ENCODE measurements at places on chromosomes 5 and 9.

GRCh38 chr9:132638240-132638639, 31.5 kb downstream of the DDX31 start:
- DNase-seq, result no peak

GRCh38 chr5:137666901-137667300, 69.0 kb downstream of the KLHL3 start:
- DNase-seq, result no peak

DNA sequence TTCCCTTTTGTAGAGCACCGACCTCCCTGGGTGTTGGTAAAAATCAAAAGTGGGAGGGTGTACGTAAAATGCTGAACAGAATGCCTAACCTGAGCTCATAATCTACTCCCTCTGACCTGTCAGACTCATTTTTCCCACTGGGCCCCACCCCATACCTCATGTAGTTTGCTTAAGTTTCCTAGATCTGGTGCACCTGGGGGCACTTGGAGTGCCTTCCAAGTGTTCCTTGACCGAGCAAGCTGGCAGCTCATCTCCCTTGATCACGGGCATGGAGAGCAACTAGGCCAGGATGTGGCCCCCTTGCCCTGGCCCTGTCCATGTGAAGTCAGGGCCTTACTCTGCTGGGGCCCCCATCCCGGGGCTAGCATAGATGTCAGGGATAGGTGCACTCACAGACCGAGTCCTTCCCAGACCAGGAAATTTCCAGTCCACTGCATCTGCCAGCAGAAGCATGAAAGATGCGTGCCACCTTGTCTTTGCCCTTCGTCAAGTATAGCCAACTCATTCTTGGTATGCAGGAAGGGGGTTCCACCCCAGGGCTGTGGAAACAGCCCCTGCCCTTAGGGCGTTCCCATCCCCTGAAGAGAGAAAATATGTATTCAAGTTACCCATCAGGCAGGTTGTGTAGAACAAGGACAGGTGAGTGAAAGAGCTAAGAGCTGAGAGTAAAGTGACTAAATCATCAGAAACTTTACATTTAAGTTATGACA, 41.9 kb downstream of the SLC22A5 start:
- DNase-seq, result no peak

- no peak for DNase-seq
Measured at GRCh38 chr5:32126691-32127090, 47.4 kb downstream of the GOLPH3 start.

- DNase-seq, result no peak
Measured at GRCh38 chr5:40489421-40489820, 190.3 kb upstream of the PTGER4 start.

GRCh38 chr5:180331647-180331950, 21.5 kb downstream of the GFPT2 start:
- no peak for DNase-seq

GRCh38 chr5:67363180-67363709, 166.6 kb upstream of the CD180 start:
- DNase-seq, result no peak

GRCh38 chr5:56532466-56532865, 282.9 kb upstream of the MAP3K1 start:
- no peak for DNase-seq

DNA sequence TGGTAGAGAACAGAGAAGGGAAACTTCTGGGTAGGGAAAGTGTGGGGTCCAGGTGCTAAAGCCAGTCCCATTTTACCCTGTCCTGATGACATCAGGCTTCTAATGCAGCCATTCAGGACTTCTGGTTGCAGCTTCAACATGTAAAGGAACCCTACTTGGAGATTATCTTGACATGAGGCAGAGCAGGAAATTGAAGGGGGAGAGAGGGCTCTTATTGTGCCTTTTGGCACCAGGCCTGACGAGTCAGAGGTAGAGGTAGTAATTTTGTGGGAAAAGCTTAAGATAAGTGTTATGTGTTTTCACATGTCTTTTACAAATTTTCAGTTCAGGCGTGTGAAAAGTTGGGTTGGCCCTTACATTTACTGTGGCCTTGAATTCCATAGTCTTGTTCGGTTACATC, 102.4 kb upstream of the APC start:
- no peak for DNase-seq

DNA sequence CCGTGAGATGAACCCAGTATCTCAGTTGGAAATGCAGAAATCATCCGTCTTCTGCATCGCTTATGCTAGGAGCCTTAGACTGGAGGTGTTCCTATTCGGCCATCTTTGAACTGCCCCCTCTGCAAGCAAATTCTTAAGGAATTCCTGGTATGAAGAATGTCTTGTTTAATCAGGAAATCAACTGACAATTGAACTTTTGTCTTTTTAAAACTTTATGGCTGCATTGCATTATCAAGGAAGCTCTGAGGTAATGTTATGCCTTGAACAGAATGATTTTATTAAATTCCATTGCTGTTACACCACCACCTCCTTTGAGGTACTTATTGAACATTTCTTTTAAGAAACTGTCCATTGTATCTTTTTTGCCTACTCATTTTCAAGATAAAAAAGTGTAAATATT, 1915.7 kb upstream of the CDH9 start:
- DNase-seq, result no peak

- DNase-seq, result no peak
Measured at GRCh38 chr5:120073722-120074121, 390.4 kb upstream of the PRR16 start.

- DNase-seq, result peak; percentile 38
Measured at GRCh38 chr9:92680166-92681119, 10.5 kb upstream of the IPPK start.

GRCh38 chr9:125701351-125701750, 5.7 kb downstream of the MAPKAP1 start:
- no peak for DNase-seq
